ENCODE measurements at places on chromosomes 4 and X.

- no peak for DNase-seq
Observed at GRCh38 chrX:49995107-49995731, 72.8 kb downstream of the CLCN5 start.

DNA sequence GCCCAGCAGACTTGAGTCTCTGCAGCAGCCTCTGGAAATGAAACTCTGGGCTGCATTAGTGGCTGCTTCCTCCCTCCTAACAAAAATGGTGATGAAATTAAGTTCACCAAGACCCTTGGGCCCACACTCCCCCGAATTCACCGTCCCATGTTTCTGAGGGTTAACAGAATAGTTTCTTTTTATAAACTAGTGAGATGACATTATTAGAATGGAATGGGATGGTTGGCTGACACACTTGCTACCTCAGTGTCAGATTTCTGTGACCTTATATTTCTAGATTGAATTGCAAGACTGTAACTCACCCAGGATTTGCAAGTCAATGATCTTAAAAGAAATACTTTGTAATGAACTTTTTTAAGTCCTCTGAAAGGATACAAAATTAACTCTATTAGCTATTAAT, 127.1 kb downstream of the SHROOM3 start:
- no peak for DNase-seq

DNA sequence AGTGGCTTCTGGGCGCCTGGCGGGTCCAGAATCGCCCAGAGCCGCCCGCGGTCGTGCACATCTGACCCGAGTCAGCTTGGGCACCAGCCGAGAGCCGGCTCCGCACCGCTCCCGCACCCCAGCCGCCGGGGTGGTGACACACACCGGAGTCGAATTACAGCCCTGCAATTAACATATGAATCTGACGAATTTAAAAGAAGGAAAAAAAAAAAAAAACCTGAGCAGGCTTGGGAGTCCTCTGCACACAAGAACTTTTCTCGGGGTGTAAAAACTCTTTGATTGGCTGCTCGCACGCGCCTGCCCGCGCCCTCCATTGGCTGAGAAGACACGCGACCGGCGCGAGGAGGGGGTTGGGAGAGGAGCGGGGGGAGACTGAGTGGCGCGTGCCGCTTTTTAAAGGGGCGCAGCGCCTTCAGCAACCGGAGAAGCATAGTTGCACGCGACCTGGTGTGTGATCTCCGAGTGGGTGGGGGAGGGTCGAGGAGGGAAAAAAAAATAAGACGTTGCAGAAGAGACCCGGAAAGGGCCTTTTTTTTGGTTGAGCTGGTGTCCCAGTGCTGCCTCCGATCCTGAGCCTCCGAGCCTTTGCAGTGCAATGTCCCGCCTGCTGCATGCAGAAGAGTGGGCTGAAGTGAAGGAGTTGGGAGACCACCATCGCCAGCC, at the start of gene ATOH1:
Gene ATOH1, plus strand, starts transcription at position 422 of the 663 bp plus-strand sequence. Its CDS starts 174 bp downstream, at position 596.
- no peak for DNase-seq

GRCh38 chr4:169768385-169768784, 10.6 kb upstream of the HPF1 start:
- DNase-seq: no peak

All from vagina (tissue), 2 donors.